CD4-positive, alpha-beta T cell treated with Interleukin-4 for 1 hour (primary cell): ENCODE measurements at places on chromosomes 16 and 17.

GRCh38 chr17:66835476-66835875 lies 559 bp downstream of the CACNG5 start:
- no peak for DNase-seq

DNA sequence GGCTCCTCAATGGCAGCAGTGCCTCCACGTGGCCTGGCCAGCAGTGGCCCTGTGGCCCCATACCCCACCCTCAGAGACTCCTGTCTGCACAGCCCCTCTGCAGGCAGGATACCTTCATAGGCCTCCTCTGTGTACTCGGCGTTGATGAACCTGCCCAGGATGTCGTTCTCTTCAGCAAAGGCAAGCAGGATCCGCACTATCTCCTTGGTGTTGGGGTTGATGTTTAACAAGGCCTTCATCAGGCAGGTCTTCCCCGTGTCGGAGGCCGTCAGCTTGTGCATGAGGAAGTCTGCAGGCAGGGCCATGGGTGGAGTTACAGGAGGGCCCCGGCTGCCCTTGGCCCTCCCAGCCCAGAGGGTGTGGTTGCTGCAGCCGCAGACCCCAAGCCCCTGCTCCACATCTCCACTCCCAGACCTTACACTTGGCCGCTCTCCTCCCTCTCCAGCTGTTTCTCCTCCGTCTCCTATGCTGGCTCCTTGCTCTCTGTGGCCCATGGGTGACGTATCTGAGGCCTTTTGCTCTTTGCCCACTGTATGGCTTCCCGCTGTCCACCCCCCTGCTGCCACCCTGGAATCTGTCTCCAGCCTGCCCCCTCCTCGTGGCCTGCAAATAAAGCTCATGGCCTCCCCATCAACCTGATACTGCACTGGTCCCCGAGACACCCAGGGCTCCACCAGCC lies 15.1 kb downstream of the TRPV3 start:
- DNase-seq = no peak

DNA sequence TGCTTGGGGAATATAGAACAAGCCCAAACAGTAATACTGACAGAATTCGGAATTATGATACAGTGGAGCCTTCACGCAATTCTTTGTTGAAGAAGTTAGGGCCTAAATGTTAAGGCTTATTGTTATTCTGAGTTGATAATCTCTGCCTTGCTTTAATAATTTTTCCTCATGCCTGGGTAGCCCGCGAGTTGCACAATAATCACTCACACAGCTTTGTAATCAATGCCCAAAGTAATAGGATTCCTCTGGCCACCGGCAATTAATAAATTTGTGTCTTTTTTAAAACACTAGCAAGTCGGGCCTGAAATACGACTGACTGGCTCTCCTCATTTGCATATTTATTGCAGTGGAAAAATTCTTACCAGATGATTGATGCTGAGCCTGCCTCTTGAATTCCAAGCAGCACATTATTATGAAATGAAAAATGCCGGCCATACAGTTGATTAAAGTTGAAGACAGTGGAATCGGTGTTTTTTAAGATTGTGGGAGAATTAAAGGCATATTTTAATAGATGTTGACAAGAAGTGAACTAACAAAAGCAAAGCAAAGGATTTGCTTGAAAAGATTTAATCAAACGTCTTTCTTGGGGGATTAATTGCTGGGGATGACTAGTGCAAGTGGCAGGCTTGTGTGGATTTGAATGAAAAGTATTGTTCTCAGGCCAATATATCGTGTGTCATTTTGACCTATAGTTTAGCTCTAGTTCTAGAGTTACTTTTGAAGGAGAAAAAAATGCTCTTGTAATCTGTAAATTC lies 30.2 kb downstream of the AATF start:
- no peak for DNase-seq

DNA sequence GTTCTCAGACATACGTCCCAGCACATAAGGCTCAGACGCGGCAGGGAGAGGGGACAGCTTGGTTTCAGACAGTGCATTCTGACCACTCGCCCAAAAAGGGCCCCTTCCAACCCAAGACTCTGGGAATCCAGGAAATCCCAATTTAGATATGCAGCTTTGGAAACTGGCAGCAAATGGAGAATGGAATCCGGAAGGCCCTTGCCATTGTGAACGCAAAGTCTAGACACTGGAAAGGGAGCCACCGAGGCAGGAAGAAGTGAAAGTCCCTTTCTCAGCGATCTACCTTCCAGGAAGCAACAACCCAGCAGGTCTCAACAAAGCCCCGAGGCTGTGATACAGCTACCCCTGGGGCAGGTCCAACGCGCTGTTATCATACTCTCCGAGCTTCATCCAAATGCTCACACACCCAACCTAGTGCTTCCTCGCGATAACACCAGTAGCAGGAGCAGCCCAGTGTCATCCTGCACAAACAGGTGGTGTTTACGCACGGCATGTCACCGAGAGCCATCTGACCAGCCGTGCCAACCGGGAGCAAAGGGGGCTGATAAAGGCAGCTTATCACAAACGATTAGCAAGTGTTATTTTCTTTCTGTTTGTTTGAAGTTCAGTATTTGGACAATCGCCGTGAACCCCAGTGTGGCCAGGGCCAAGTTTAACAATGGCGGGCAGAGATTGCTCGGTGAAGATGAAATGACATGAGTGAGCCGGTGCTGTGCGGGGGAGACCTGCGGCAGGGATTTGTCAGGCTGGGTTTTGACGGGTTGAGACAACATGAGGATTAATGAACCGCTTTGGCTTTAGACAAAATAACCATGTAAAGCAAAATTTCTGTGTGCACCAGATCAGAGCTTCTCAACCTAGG lies 240.6 kb downstream of the FOXL1 start:
- no peak for DNase-seq

GRCh38 chr16:69532641-69533455 lies 32.9 kb upstream of the NFAT5 start:
- DNase-seq = no peak

- no peak for DNase-seq
Measured at GRCh38 chr16:69193855-69194254, 6.9 kb downstream of the SNTB2 start.

- peak; percentile 100 for DNase-seq
Measured at GRCh38 chr16:30370456-30371247, at the start of gene TBC1D10B. TSS of gene TBC1D10B (minus strand) at chr16:30370494. CDS start at chr16:30370183, 311 bp downstream.

DNA sequence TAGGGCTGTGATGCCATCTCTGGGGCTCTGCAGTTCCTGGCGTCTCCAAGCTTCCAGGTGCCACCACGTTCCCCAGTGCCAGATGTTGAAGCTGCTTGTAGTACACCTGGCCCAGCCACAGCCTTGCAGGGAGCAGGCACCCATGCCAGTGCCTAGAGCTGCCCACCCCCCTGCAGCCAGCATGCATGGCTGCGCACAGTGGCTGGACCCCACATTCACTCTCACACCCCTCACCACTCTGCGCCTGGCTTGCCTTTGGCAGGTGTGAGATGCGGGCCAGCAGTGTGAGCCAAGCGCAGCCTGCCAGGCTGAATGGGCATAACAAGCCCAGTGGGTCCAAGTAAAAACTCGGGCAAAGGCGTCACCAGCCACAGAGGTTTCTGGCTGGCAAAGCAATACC lies 75.4 kb upstream of the CHMP6 start:
- DNase-seq = no peak

- DNase-seq = no peak
Measured at GRCh38 chr16:81053761-81054160, 18.1 kb downstream of the ATMIN start.

DNA sequence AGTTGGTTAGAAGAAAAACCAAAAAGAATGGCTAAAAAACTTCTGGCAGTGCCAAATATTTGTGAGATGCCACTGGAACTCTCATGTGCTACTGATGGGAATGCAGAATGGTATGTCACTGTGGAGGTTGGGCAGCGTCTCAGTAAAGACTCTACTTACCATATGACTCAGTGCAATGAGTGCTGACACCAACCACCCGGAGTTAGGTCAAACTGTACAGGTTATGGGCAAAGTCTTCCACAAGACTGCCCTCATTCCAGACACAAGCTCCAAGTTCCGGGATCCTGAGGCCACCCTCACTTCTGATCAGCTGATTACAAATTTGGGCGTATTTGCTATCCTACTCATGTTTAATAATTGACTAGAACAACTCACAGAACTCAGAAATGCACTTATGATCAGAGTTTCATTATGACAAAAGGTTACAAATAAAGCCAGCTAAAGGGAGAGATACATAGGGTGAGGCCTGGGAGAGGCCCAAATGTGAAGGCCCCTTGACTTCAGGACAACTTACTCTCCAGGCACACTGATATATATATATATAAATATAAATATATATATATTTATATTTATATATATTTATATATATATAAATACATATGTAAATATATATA lies 114.9 kb downstream of the TRIM37 start:
- DNase-seq = no peak

GRCh38 chr17:18377437-18378204 lies at the start of gene EVPLL:
TSS of gene EVPLL (plus strand) at chr17:18377778. CDS start at chr17:18380938, 3,160 bp downstream.
- no peak for DNase-seq

DNA sequence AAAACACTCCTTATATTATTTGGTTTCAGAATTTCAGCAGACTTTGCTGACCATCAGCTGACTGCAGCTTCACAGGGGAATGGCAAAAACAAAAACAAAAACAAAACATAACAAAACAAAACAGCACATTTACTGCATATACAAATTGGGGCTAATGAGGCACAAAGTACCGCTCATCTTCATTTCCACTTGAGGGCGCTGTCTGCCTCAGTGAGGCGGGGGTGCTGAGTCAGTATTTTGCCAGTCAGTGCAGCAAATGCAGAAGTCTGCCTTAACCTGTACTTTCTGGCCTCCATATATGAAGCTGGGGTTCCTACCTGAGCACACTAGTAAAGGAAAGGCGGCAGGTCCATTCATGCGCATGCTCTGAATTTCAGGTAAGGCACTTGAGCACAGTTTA lies 13.5 kb upstream of the DYNLRB2 start:
- peak; percentile 38 for DNase-seq

GRCh38 chr17:48996722-48997102 lies 473 bp upstream of the IGF2BP1 start:
- DNase-seq = no peak

GRCh38 chr16:2769675-2770056 lies 7.4 kb downstream of the ELOB start:
- no peak for DNase-seq

GRCh38 chr17:76683011-76683755 lies 27.6 kb downstream of the MXRA7 start:
- DNase-seq = no peak

DNA sequence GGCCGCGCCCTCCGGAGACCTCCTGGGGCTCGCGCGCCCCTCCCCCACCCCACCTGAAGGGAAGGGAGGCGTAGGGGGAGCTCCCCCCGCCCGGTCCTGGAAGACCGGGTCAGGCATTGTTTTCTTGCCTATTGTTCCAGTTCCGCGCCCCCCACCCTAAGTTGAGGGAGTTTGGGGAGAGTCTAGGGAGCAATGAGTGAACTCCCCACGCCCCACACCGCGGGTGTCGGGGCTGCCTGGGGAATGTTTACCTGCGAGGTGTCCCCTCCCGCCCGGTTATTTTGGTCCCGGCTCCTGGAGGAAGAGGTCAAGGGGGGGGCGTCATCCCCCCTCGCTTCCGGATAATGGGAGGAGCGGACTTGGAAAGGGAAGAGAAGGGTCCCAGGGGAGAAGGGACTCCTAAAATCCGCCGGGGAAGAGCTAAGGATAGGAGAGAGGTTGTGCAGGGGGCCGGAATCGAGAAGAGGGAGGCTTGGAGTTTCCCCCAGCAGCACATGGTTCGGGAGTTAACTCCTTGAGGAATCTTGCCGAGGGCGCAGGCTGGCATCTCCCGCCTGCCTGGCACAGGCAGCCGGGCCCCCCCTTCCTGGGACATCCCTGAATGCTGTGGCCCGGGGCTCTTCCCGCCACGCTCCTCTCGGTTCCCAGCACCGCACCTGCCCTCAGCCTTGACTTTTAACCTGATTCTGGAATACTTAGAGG lies 881 bp downstream of the MLLT6 start:
- no peak for DNase-seq

DNA sequence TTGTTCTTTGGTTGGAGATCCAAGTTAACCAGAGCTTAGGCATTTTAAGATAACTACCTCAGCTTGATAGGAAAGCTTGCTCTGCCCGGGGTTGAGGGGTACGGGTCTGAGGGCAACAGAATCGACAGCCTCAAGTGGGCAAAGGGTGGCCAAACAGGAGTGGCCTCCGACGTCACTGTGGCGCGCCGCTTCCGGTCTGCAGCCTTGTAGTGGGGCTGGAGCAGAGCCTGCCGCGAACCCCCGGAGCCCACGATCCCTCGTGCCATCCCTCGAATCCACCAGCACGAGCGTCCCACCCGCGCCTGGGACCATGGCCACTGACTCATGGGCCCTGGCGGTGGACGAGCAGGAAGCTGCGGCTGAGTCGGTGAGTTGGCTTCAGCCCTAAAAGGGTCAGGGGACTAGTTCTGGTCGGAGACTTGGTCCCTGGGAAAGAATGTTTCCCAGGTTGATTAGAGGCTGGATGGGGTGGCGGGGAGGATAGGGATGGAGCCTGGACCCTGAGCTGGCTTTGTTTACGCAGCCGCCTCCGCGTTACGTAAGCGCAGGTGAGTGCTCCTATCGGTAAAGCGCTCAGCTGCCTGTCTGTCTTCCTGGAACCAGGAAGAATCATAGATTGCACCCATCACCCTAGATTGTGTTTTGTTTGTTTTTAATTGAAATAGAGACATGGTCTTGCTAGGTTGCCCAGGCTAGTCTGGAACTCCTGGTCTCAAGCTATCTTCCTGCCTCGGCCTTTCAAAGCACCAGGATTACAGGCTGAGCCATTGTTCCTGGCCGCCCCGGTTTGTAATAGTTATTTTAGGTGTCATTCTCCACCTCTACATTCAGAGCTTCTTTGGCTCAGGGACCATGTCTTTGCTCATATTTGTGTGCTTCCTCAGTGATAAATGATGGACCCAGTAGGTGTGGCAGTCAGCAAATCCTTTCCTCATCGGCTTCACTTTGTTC lies at the start of gene DDX19B:
Gene DDX19B (plus strand): TSS at position 199 of the 951 bp plus-strand sequence. CDS start 112 bp downstream, at position 311.
- DNase-seq = peak; percentile 69

DNA sequence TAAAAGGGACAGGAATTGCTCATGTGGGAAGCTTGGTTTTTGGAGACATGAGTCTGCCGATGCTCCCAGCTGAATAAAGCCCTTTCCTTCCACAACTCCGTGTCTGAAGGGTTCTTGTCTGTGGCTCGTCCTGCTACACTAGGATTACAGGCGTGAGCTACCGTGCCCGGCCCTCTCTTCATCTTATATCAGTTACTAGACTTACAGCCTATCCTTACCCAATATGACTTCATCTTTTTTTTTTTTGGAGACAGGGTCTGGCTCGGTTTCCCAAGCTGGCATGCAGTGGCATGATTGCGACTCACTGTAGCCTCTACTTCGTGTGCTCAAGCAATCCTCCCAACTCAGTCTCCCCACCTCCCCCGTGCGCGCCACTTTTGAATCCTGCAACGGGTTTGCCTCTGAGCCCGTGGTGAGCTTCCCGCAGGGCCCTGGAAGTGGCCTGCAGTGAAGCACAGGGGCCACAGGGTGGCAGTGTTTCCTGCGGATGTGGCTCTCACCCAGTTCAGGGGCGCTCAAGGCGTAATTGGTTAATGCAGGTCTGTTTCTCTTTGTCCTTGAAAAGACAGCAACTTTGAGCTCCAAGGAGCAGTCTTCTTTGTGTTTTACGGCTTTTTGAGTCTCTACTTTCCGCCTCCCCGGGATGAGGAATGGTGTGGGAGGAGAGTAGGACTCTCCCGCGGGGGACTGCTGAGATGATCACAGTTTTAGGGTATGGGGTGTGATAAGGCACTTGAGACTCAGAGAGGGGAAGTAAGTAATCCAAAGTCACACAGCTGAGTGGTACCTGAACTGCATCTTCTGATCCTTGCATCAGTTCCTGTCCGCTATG lies 22.7 kb upstream of the GPRC5B start:
- DNase-seq = peak; percentile 64

GRCh38 chr16:66872559-66872942 lies 7.8 kb upstream of the PDP2 start:
- DNase-seq = no peak
